ENCODE measurements at places on chromosomes 1 and 21.

GRCh38 chr1:220785166-220786056 is 1.3 kb upstream of the MTARC1 start:
- DNase-seq: no peak

DNA sequence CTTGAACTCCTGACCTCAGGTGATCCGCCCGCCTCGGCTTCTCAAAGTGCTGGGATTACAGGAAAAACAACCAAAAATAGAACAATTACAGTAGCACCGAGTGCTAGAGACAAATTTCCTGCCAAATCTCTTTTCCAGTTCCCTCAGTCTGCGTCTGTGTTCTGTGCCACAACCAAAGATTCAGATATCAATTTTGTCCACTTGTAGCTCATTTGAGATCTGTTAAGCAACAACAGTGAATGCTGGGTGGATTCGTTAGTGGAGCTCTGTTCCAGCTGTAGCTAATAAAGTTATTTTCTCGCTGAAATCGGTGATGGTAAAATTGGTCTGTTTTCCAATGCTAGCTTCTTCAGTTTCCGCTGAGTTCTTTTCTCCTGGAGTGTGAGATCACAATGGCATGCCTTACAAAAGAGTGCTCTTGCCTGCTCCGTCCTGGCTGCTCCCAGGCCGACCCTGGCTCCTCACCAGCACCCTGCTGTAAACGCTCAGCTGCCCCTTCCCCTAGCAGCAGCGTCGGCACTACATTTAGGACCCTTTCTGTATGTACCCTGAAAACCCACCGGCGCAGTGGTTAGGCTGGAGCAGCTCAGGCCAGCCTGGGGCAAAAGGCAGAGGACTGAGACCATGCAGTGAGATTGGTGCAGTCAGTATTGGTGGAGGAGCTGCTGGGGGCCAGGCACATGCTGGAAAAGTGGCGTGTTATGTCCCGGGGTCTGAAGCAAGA is 395.4 kb downstream of the KIF26B start:
- DNase-seq: no peak

GRCh38 chr21:46385846-46386733 is 62.1 kb downstream of the PCNT start:
- no peak for DNase-seq

GRCh38 chr1:10216090-10216749 is 5.8 kb downstream of the KIF1B start:
- DNase-seq: no peak

GRCh38 chr21:32332463-32332951 is 33.9 kb downstream of the MRAP start:
- no peak for DNase-seq

- DNase-seq: peak; percentile 28
Observed at GRCh38 chr1:8374812-8375211, 56.9 kb downstream of the SLC45A1 start.

DNA sequence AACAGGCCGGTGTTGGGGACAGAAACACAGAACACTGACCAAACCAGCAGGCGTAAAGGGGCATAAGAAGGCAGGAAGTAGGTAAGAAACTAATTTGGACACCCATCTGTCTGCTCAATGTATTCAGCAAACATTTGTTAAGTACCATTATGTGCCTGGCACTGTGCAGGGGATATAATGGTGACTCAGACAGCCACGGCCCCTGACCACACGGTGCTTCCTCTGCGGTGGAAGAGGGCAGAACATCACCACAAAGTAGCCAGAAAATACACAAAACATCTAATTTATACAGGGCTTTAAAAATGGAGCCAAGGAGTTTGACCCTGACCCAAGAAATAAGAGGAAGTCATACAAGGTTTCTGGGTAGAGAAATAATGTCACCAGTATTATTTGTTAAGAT is 12.9 kb downstream of the DNAJC11 start:
- DNase-seq: peak; percentile 56

- DNase-seq: no peak
Observed at GRCh38 chr1:228478912-228479711, 8.1 kb upstream of the RNF187 start.

Data from fibroblast of lung (primary cell).